H54 (cell line): ENCODE measurements at places on chromosomes 13 and 19.
A peak's percentile ranks its signal among the peaks of the same experiment; 100 is the strongest.

DNA sequence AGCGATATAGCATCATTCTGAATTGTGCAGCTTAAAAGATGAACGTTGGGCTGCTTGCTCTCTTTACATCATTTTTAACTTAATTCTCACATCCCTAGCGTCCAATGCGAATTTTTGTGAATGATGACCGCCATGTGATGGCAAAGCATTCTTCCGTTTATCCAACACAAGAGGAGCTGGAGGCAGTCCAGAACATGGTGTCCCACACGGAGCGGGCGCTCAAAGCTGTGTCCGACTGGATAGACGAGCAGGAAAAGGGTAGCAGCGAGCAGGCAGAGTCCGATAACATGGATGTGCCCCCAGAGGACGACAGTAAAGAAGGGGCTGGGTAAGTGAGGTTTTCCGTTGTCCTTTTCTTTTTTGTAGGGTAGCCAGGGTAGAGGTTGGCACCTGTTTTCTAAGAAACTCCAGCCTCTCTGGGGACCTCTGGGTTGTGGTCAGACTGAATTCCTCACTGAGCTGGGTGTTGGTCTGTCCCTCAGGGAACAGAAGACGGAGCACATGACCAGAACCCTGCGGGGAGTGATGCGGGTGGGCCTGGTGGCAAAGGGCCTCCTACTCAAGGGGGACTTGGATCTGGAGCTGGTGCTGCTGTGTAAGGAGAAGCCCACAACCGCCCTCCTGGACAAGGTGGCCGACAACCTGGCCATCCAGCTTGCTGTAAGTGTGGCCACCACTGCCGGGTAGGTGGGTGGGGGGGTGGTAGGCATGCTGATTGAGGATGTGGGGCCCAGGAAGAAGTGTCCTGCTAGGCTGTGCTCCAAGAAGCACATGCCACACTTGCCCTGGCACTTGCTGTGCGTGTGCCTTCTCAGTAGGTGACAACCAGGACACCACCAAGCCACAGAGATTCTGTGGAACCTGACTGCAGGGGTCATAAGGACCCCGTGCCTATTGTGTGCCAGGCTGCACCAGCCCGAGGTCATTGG lies 17.0 kb downstream of the ILF3 start:
- no peak for DNase-seq

GRCh38 chr19:51712461-51713081 lies 11.2 kb downstream of the HAS1 start:
- DNase-seq, result peak; percentile 55

DNA sequence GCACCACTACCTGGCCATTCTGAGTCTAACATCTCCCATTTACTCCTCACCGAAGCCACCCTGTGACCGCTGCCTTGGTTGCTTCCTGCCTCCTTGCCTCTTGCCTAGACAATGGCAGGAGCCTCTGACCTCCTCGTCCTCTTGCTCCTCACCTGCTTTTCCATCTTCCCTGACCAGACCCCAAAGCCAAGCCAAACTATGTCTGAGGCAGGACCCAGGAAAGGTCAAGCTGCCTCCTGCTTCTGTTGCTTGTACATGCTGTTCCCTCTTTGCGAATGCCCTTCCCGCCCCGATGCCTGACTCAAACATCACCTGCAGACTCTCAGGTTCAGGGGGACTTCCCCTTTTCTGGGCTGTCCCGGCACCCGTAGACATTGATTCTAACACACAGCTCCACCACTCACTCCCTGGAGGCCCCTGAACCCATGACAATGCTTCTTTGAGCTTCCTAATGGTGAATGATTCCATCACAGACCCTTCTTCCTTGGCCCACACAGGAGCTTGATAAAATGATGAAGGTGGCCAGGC lies 60.8 kb downstream of the F2RL3 start:
- DNase-seq, result no peak

- DNase-seq, result no peak
Observed at GRCh38 chr13:33740134-33740538, 77.8 kb upstream of the RFC3 start.

DNA sequence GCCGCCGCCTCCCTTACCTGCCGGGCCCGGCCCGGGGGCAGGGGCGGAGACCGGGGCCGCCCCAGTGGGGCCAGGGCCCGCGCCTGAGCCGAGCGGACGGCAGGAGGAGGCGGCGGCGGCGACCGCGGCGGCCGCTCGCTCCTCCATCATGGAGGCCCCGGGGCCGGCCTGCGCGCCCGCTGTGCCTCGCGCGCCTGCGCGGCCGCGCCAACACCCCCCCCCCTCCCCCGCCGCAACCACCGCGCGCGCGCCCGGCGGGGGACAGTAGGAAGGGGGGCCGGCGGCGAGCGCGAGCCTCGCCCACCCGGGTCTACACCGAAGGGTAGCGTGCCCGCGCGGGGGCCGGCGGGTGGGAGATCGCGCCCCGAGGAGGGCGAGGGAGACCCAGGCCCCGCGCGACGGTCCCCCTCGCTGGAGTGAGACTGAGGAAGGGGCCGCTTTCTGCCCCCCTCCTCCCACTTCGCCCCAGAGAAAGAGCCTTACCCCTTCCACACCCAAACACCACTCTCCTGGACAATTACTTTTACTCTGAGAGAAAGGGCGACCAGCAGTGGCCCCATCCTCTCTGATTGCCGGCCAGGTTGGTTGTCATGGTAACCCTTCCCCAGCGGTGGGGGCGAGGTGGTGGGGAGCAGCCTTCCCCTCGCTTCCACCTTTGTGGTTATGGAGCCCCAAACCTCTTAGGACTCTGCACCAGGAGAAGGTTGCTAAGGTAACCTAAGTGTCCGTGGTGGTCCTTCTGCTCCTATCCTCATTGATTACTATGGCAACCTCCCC lies at the start of gene STRN4:
Gene STRN4, minus strand, starts transcription at position 170 of the 777 bp plus-strand sequence. Its CDS starts 20 bp downstream, at position 150.
- DNase-seq, result peak; percentile 61

DNA sequence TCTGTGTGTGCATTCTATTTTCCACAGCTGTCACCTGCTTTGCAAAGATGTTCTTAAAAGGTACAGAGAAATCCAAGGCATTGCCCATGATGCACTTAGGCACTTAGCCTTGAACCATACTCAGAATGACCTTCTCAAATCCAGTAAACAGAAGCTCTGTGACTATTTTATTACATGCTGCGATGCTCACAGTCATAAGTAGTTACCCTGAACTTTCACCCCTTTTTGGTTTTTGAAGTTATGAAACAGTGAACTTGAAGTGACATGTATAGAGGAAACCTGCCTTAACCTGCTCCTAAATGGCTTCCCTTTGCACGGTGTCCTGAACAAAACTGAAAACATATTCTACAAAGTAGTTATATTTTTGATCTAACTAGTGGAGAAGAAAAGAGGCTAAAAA lies 100.4 kb downstream of the SLC10A2 start:
- DNase-seq, result no peak
